ENCODE measurements at places on chromosomes 1 and 21. TPM values are rescaled to one million over a fixed set of nuclear protein-coding genes. Genes with fewer than 3 reads are reported as not detected.

SSR2 gene
- total RNA-seq = 199 TPM

PRRX1 gene
- total RNA-seq = not detected

LRRC71 gene
- not detected for total RNA-seq

USP24 gene
- 78.8 TPM for total RNA-seq

DDR2 gene
- total RNA-seq = 0.16 TPM

RPL11 gene
- 2,067 TPM for total RNA-seq

AIRE gene
- total RNA-seq = not detected

A3GALT2 gene
- total RNA-seq = not detected

AMY1B gene
- not detected for total RNA-seq

JAM2 gene
- 0.23 TPM for total RNA-seq

CFH gene
- 0.44 TPM for total RNA-seq

B3GALNT2 gene
- 7.7 TPM for total RNA-seq

HES4 gene
- total RNA-seq = not detected

GRHL3 gene
- not detected for total RNA-seq

CFHR2 gene
- not detected for total RNA-seq

TAS1R1 gene
- total RNA-seq = not detected

VWA5B1 gene
- total RNA-seq = not detected

SPATA1 gene
- 2.5 TPM for total RNA-seq

FCRL3 gene
- total RNA-seq = 8.6 TPM

PEX19 gene
- 72.1 TPM for total RNA-seq

TDRD5 gene
- total RNA-seq = not detected

TEX38 gene
- not detected for total RNA-seq

PER3 gene
- total RNA-seq = 5.7 TPM

PGLYRP3 gene
- not detected for total RNA-seq
